ENCODE measurements at places on chromosomes 7 and 10. TPM values are rescaled to one million over a fixed set of nuclear protein-coding genes. Genes with fewer than 3 reads are reported as not detected.

DNA sequence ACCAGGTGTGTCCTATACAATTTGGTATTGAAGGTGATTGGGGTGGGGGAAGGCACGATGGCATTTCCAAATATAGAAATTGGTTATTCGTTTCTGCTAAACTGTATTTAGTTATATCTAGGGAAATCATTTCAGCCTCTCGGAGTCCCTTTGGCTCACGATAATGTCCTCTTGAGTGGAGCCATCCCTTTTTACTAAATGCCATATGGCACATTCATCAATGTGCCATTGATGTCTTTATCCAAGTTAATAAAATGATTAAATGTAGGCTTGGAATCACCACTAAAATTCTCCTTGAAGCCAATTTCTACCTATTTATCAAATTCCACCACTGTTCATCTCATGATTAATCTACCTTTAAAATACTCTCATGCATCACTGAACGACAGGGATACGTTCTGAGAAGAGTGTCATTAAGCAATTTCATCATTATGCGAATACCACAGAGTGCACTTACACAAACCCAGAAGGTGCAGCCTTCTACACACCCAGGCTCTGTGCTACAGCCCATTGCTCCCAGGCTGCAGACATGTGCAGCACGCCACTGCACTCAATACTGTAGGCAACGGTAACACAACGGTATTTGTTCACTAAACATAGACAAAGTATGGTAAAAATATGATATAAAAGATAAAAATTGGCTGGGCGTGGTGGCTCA, 219.2 kb upstream of the C7orf33 start:
- DNase-seq, result no peak

The LIPK gene
- polyA plus RNA-seq, result not detected

- no peak for DNase-seq
Observed at GRCh38 chr10:37403776-37404175, 278.4 kb downstream of the ANKRD30A start.

- DNase-seq, result no peak
Observed at GRCh38 chr10:37713642-37714041, 143.8 kb downstream of the ZNF248 start.

GRCh38 chr7:9083837-9084236, 650.4 kb downstream of the NXPH1 start:
- DNase-seq, result no peak

The PGAM1 gene
- 148 TPM for polyA plus RNA-seq

The NCF1 gene
- polyA plus RNA-seq, result 2.2 TPM

- no peak for DNase-seq
Observed at GRCh38 chr10:88851706-88852105, at the start of gene ANKRD22. Gene ANKRD22 (minus strand): TSS chr10:88851844. CDS start chr10:88851607, 237 bp downstream.

GRCh38 chr7:128120976-128121490, 89.8 kb upstream of the LRRC4 start:
- DNase-seq, result no peak

The AGR2 gene
- not detected for polyA plus RNA-seq

The NUTM2D gene
- polyA plus RNA-seq, result 5.7 TPM

GRCh38 chr10:86677374-86677773, 9.1 kb downstream of the LDB3 start:
- DNase-seq, result no peak

- DNase-seq, result no peak
Observed at GRCh38 chr7:151621961-151622360, 102.3 kb upstream of the RHEB start.

The ACTL6B gene
- polyA plus RNA-seq, result not detected

DNA sequence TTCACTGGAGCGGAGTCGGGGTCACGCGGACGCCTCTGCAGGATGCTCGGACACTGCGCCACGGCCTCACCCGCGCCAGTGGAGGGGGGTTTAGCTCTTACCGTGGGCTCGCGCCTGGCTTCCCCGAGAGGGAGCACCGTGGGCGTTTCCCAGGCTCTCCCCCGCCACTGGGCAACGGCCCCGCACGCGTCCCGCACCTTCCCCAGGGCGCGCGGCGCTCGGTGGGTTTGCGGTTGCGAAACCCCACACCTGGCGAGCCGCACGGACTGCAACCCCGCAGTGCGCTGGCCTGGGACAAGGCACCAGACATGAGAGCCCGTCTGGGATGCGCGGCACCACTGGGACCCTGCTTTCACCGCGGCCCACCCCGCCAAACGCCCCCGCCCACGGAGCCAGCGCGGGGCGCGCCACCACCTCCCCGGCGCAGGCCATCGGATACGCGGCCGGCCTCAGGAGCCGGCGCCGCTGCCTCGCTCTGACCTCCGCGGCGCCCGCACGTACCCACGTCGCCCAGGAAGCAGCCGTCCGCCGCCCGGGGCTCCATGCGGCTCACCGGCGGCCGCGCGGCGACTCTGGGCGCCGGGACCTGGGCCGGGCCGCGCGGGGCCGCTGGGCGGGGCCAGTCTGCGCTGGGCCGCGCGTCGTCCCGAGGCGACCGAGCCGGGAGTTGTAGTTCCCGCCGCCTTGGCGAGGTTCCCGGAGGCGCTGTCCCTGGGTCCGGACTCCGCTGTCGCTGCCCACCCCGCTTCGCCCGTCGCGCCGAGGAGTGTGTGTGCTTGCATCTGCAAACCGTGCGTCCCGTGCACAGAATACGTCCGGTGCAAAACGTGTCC, at the start of gene ASB13:
TSS of gene ASB13 (minus strand) at position 588 of the 833 bp plus-strand sequence. CDS start at position 544, 44 bp downstream.
- peak; percentile 61 for DNase-seq

- no peak for DNase-seq
Observed at GRCh38 chr7:140635816-140636215, 4.8 kb downstream of the DENND2A start.

GRCh38 chr7:98319176-98319575, 37.7 kb downstream of the BRI3 start:
- no peak for DNase-seq

DNA sequence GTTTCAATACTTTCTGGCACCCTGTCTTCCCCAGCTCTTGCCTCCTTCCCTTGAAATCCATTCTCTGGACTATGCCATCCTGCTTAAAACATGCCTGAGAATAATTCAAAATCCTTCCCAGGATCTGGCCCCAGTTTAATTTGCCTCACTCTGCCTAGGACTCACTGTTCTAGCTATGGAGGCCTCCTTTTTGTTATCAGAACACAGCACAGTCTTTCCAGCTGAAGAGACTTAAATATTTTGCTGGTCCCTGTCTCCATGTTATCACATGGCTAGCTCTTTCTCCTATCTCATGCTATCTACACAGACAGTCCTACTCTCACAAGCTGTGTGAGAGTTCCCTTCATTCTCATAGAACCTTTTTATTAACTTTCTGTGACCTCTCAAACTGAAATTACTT, 194.8 kb downstream of the RNLS start:
- DNase-seq, result no peak

- peak; percentile 27 for DNase-seq
Observed at GRCh38 chr7:131424219-131424822, 96.6 kb downstream of the MKLN1 start.

DNA sequence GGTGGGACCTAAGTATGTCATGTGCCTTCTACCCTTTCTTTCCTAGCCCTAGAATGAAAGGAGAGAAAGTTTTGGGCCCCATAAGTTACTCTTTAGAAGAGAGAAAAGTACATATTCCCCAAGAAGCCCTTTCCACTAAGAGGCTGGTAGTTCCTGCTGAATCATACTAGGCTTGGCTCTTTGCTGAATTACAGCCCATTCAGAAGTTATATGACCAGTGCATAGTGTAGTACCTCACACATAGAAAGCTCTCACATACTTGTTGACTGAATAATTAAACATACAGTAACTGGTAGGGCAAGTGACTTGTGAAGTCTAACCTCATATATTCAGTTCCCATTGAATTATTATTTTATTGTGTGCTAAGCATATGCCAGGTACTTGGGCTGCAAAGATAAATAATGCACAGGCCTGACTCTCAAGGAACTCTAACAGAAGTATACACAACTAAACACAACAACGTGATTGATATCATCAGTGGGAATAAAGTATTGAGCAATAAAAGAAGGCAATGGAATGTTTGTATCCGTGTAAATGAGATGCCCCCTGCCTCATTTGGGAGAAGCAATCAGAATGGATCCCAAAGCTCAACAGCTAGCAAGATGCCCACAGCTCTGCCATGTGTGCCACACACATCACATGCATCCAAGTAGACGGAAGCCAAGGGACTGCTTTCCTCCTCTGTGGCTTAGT, 38.9 kb upstream of the UBN2 start:
- no peak for DNase-seq

The NSMCE4A gene
- polyA plus RNA-seq, result 56.1 TPM

DNA sequence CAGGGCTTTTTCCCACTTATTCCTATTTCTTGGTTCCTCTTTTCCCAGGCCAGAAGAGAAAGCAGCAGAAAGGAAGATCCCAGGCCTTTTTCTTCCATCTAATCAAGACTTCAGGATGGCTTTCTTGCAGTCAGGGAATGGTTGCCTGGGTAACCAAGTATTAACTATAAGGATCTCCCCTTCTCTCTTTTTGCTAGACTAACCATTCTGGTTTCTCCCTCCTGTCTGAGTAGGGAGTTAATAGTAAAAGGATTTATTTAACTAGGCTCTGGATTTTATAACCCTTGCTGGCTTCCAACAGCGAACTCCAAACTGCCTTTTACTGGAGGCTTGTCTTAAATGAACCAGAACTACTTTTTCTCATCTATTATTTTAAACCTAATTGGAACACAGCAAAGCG, 90.4 kb downstream of the GRM8 start:
- no peak for DNase-seq

DNA sequence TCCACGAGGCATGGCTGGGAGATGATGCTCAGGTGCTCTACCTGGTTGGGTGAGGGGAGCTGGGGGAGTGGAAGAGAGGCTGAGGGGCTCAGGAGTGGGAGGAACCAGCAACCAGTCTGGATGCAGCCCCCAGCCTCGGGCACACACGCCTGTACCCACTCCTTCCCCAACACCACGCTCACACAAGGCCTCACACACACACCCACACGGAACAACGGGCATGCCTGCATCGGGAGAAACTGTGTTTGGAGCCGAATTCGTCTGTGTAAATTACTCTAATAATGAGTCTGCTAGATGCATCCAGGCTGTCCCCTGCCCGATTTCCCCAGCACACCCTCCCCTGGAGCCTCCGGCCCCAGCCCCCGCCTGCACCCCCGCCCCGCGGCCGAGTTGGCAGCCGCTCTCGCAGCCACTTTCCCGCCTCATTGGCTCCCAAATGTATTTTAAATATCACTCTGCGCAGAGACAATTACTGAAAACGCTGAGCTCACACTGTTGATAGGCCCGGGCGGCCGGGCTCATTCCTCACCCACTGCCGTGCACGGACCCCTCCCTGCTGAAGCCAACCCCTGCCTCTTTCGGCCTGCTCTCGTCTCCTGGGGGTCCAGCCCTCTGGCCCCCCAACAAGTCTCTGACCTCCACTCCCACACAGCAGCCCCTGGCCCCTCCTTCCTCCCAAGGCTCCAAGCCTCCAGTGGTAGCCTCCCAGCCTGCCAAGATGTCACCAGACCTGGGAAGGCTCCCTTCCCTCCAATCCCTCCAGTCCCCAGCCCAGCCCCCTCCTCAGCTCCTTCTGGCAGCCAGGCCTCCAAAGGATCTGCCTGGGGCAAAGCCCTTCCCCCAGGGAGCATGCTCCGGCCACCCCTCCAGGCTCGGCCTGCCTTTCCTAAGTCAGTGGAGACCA, 11.1 kb downstream of the H2BK1 start:
- DNase-seq, result peak; percentile 20

The PNLIPRP1 gene
- not detected for polyA plus RNA-seq

The GRK5 gene
- 24.8 TPM for polyA plus RNA-seq

The NPY4R2 gene
- polyA plus RNA-seq, result not detected

DNA sequence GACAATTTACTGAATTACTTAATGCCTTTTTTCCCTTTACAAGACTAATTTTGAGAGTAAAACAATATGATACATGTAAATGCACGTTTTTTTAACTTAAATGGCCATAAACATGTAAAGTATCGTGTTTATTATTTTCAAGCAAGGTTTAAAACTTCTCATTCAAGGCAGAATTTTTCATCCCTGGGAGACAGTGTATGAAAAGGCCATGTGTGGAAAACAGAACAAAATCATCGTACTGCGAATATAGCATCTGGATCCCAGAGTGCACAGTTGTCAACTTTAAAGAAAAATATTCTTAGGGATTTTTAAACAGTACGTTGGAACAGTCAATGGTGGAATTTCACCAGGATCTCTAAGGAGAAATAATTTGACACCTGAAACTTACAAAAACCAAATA, 1.1 kb upstream of the RAB11FIP2 start:
- no peak for DNase-seq

The ADCYAP1R1 gene
- 10.7 TPM for polyA plus RNA-seq

DNA sequence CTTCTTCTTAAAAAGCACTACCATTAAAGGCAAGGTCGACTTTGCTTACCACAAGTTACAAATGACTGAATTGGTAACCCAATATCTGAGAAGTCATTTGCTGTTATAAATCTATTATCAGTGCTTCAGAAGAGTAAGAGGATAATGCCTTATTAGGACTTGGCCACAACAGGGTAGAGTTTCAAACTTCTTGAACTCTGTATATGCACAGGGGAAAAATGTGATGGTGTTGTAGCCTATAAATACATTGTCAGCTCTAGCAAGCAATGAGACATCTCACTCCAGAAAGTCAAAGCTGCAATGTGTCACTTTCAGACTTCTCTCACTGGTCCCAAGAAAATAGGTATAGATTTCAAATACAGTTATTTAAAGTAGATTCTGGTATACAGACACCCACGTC, 9.3 kb downstream of the TFEC start:
- DNase-seq, result no peak

DNA sequence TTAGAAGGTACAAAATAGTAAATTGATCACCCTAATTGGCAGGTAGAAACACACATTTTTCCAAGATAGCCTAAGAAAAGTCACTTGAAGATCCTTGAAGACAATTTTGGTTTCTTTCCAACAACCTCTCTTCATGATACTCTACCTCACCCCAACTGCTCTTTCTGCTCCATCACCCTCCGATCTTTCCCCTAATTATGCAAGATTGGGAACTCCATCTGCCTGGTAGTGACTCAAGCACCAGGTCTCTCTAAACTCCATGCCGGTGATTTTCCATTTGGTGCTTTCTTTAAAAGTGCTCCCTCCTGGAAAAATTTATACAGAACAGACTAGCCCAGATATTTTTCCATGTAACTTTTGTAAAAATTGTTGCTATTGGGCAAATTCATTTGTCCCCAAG, 1.1 kb upstream of the AKR1B1 start:
- DNase-seq, result no peak

The PNLIPRP3 gene
- polyA plus RNA-seq, result not detected

DNA sequence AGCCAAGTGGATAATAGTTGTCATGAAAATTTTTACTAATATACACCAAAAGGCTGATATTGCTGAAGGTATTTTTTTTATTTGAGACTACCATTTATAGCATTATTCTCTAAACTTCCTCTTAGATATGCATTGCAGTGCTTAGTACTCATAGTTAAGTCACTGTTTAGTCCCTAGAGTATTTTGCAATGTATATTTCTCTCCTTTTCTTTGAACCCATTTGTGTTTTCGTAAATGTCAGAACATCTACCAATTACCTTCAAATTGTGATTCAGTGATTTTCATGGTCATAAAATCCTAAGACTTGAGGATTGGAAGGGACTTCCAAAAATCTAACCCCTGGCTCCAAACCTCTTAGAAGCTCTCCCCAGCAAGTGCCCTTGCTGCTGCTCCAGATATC, 21.5 kb upstream of the CYP26C1 start:
- DNase-seq, result no peak
